ENCODE measurements at places on chromosomes 16 and 17. TPM values are rescaled to one million over a fixed set of nuclear protein-coding genes. Genes with fewer than 3 reads are reported as not detected.

Gene TBC1D3E
- total RNA-seq, result not detected

Gene DPEP2
- not detected for total RNA-seq

Gene HS3ST4
- total RNA-seq, result not detected

Gene CCDC40
- 4.4 TPM for total RNA-seq

Gene MYH8
- total RNA-seq, result under 0.01 TPM
